ENCODE measurements at places on chromosomes 16 and 17. TPM values are rescaled to one million over a fixed set of nuclear protein-coding genes. Genes with fewer than 3 reads are reported as not detected.

DNA sequence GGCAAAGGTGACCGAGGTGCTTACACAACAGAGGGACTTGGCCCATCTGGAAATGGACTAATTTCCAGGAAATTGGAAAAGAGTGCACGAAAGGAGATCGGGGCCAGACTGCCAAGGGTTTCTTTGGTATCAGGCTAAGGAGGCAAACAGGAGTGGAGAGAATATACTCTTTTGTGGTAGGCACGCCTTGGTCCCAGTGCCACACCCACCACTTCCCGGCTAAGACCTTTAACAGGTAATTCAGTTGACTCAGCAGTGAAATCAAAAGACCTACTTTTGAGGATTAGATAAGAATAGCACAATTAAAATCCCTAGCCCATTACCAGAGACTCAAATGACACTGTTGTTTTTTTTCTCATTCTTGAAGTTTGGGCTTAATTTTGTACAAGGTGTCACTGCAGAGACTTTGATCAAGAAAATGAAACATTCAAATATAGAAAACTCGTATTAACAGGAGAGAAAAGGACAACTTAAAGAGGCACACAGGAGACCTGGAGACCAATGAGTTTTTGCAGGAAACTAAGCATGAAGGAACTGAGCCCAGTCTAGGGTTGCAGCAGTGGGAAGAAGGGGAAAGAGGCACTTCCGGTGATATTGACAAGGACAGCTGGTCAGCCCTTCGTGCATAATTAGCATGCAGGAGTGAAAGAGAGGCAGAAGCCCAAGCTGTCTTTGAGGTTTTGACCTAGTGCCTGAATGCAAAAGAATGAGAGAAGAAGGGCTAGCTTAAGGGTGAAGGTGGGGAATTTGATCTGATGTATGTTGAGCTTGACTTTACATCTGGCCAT lies 265.5 kb upstream of the CCL2 start:
- no peak for DNase-seq

- DNase-seq = no peak
Measured at GRCh38 chr16:66871840-66872239, 8.5 kb upstream of the PDP2 start.

DNA sequence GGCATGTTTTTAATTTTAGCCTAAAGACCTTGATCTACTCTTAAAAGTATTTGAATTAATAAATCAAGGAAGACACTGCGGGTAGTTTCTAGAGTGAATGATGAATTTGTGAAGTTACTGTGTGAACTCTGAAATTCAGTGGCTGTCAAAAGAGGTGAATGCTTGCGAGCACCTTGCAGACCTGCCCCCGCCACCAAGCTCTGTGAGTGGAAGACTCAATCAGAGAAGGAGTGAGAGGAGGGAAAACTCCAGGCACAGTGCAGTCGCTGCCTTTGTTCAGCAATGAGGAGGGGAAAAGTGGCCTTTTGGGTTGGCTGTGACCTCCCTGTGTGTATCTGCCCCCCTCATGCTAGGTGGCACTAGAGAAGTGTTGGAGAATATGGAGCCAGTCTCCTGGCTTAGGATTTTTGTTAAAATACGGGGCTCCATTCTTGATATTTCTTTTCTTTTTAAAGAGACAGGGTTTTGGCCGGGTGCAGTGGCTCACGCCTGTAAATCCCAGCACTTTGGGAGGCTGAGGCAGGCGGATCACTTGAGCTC lies 53.0 kb downstream of the LDHD start:
- DNase-seq = no peak

GRCh38 chr16:1985466-1986150 lies 1.6 kb downstream of the GFER start:
- DNase-seq = no peak

GRCh38 chr16:1998852-1999801 lies 9.4 kb downstream of the SYNGR3 start:
- DNase-seq = no peak

GRCh38 chr16:26765087-26765486 lies 301.6 kb upstream of the C16orf82 start:
- no peak for DNase-seq

GRCh38 chr16:7423434-7424044 lies 90.9 kb downstream of the RBFOX1 start:
- no peak for DNase-seq

KRT222 gene
- 0.33 TPM for total RNA-seq

- no peak for DNase-seq
Measured at GRCh38 chr17:40949418-40949817, 12.0 kb upstream of the KRT23 start.

ITGAD gene
- total RNA-seq = not detected

TRPV3 gene
- total RNA-seq = 0.77 TPM

FOXJ1 gene
- not detected for total RNA-seq

DNA sequence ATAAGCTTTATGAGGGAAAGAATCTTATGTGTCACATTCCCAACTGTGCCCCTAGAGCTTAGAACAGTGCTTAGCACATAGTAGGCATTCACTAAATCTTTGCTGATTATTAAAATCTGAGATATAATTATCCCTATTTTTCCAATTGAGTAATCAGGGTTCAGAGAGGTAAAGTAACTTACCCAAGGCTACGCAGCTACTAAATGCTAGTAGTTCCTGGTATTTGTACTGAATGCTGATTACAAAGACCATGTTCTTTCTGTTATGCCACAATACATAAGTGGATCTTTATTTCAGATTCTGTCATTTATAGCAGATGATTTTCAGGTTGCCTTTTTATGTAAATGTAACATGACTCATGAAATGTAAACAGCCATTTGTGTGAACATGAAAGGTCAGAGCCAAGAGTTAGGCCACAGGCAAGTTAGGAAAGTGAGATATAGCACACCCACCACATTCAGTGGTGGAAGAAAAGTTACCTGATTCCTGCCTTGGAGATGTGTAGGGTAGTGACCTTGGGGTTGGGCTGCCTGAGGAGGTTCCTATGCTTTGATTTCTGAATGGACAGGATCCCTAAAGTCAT lies 77.2 kb downstream of the FTO start:
- DNase-seq = peak; percentile 48

DNA sequence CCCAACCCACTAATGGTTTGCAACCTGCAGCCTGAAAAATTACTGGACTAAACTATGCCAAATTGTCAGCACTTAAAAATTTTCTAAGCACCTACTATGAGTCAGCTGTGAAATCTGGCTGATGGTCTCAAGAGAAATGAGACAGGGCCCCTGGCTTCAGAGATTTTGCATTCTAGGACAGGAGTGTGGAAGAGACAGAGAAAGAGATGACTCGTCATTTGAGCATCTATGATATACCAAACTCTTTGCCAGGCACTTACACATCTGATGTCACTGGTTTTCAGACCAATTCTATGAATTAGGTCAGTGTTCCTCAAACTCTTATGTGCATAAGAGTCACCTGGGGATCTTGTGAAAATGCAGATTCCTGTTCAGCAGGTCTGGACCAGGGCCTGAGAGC lies 44.4 kb downstream of the CLEC19A start:
- DNase-seq = peak; percentile 54

- no peak for DNase-seq
Measured at GRCh38 chr17:69949496-69949895, 125.5 kb upstream of the KCNJ16 start.

DNA sequence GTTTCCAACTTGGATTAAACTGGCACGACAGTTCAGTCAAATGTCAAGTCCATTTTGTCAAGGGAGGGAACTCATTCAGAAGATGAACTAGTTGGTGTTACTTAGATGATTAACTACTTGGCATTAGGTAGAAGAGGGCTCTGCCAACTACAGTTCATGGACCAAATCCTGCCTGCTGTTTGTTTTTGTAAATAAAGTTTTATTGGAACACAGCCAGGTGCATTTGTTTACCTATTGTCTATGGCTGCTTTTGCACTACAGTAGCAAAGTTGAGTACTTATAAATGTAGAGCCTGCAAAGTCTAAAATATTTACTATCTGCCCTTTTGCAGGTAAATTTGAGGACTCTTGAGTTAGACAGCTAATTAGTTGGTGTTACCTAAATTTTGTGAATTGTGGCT lies 410.0 kb downstream of the MAF start:
- DNase-seq = no peak

DNA sequence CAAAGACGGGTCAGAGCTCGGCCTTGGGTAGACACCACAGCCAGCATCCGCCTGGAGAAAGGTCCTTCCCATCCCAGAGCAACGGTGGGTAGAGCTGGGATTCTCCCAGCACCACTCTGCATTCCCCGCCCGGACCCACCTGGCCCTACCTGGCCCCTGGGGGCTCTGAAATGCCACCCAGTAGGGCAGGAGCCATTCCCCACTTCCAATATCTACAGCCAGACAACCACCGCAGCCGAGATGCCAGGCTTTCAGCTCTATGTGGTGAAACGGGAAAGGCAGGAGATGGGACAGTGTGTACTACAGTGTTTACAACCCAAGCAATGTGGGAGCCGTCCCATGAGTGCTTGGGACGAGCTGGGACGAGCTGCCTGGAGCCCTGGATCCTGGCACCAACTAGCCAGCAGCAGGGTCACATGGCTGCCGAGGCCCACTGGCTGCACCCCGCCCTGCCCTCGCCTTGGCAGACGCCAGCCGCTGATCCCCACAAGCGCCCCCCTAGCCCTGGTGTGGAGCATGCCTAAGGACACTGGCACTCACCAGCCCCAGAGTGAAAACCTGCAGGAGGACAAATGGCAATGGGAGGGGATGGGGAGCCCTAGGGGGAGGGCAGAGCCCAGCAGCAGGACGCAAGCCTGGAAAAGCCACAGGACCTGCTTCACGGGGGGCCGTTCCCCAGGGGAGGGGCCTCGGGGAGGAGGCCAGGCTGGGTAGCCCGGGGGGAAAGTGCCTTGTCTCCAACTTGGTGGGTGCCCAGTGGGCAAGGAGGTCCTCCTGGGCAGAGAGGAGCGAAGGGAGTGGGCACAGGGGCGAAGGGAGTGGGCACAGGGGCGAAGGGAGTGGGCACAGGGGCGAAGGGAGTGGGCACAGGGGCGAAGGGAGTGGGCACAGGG lies 13.5 kb downstream of the TMC6 start:
- no peak for DNase-seq

ZNF205 gene
- total RNA-seq = 16.4 TPM

All from fibroblast of lung (primary cell).